ENCODE measurements at places on chromosomes 16 and 17.

DNA sequence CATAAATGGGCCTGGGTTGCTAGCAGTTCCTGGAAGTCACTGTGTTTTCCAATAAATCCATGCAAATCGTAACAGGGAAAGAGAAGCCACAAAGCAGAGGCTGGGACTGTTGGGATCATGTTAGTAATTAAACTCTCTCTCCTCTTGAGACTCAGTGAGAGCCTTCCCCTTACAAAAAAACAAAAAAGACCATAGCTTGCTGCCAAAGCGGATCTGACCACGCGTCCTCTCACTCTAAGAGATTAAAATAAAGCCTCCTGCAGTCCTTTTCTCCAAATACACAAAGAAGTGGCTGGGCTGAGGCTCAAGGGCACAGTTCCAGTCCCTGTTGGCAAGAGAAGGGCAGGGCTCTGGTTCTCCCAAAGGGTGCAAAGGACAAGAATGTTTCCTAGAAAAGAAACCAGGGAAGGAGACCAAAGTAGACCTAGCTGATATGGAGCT lies 38.5 kb downstream of the PIGL start:
- DNase-seq: no peak

DNA sequence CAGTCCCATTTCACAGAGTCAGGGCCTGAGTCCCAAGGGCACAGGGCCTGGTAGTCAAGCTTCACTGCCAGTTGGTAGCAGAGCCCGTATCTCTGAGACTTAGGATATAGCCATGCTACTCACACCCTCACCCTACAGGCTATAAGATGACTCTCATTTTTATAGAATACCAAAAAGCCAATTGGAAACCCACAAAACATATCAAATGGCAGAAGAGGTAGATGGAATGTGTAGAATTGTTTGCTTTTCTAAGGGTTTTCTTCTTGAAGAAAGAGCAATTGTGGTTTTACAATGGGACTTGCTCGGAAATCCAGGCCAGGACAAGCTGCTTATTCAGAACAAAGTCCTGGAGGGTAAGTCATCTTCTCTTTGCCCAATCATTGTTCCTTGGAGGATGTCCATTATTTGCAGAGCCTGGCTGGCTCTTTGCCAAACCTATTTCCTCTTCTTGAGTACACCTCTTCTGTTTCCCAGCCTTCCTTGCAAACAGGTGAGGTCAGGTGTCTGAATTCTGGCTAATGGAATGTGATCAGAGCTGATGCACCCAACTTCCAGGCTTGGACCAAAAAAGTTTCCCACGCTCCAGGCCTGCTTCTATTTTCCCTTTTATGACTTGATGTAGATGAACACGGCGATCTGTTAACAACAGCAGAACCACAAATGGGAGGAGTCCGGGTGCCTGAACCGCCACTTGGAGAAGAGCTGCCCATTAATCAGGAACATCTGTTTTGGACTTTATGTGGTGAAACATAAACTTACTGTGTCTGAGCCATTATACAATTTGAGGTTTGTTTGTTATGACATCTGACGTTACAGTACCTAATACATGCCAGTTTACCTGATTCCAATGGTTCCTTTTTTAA lies 16.9 kb upstream of the CCL22 start:
- DNase-seq: no peak

GRCh38 chr16:5447734-5448133 lies 350.1 kb upstream of the EEF2KMT start:
- no peak for DNase-seq

DNA sequence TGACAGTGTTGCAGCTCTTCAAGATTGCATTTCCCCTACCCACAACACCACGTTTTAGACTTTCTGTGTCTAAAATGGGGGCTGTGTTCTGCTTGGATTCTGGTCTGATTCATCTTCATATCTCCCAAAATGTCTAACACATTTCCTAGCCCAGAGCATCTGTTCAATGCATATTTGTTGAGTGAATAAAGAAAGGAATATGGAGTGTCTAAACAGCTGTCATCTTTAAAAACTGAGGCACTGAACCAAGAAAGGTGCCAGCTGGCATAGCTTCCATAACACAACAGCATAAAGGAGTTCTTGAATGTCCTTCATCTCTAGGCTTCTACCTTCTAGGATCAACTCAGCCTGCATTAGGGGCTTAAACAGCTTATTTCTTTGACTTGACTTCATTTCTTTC lies 67.4 kb downstream of the CDH11 start:
- no peak for DNase-seq

DNA sequence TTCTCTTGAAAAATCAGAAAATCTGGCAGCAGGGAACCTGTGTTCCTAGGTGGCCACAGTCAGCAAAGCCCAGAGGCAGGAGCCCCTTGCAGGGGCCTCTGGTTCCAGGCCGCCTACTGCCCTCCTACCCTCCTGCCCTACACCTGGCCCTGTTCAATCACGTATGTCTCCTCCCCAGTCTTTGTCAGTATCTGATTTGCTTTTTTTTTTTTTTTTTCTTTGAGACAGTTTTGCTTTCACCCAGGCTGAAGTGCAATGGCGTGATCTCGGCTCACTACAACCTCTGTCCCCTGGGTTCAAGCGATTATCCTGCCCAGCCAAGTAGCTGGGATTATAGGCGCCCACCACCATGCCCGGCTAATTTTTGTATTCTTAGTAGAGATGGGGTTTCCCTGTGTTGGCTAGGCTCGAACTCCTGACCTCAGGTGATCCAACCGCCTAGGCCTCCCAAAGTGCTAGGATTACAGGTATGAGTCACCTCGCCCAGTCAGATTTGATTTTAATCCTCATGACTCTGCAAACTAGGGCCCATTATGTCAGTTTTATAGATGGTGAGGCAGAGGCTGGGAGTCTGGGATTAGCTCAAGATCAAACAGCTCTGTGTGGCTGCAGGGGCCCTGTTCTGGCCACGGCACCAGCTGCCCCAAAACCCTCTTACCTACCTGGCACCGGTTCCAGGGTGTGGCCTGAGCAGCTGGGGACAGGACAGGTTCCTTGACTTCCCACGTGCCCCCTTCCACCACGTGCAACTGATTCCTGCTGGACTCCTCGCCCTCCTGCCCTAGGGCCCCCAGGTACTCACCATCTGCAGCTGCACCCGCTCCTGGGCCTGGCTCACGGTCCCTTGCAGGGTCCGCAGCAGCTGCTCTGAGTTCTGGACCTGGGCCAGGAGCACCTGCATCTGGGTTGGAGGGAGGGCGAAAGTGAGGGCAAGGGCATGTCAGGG lies 14.7 kb downstream of the RABEP2 start:
- no peak for DNase-seq

Data from activated naive CD4-positive, alpha-beta T cell (primary cell).